ENCODE measurements at places on chromosomes 3 and 15.

DNA sequence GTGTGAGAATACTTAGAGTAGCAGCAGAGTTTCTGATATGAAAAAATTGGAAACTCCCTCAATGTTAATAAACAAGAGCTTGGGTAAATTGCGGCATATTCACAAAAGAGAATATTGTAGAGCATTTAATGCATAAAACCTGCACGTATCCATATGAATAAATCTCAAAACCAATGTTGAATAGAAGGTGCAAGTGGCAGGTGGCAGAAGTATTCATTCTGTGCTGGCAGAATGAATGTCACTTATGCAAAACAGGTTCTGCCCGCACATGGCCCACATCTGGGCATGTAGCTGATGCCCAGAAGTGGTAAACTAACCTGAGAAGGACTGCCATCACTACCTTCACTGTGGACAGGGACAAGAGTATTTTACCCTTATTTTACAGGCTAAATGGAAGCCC is 14.1 kb upstream of the PRSS50 start:
- no peak for DNase-seq

DNA sequence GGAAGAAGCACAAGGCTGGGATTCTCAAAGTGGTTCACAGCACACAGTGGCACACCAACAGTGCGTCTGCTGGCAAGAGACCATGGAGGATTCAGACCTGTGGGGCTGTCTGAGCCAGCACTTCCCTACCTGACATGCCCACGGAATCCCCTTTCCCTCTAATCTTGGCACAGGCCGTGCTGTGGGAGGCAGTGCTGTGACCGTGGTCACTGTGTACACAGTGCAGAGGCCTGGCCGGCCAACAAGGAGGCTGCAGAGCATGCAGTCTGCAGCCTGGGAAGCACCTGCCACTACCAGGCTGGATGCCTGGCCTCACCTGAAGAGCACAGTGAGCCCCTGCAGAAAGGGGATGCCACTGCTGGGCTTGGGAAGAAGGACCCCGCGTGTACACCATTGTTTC is 301.0 kb upstream of the LYSMD4 start:
- DNase-seq: no peak

DNA sequence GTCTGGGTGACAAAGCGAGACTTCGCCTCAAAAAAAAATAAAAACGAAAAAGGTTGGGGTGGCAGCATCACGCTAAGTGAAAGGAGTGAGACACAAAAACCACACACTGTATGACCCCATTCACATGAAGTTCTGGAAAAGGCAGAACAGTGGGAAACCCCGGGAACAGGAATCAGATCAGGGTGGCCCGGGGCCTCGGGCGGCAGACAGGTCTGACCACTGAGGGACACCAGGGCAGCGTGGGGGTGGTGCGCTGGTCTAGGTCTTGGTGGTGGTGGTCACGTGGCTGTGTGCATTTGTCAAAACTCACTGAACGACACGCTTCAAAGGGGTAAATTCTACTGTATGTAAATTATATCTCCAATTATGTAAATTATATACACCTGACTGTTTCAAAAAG is 79.7 kb upstream of the PRR20G start:
- no peak for DNase-seq

DNA sequence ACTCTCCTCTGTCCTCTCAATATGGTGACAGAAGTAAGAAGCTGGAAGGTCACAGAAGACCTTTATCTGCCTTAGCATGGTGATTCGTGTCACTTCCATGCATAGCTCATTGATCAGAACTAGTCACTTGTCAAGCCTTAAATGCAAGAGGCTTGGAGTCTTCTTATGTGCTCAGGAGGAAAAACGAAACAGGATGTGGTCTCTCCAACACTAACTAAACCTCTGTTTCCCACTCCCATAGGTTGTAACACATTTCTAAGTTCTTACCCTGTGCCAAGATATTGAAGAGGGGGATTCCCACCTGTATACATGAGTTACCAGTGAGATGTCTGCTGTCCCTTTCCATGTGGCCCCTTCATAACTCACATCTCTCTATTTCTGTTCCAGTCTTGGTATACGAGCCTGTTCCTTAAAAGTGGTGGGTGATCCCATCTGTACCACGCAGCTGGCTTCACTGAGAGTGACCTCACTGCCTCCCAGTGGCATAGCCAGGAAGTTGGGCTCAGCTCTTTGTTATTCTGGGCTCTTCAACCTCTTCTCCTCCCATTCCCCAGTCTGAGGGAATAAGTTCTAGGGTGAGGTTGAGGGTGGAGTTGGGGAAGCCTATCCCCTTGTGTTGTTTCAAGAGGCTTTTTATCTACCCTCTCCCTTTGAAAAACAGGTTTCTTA is 203.2 kb upstream of the PPP2R3A start:
- no peak for DNase-seq

- no peak for DNase-seq
Measured at GRCh38 chr3:95134693-95135413, 1072.0 kb downstream of the NSUN3 start.

DNA sequence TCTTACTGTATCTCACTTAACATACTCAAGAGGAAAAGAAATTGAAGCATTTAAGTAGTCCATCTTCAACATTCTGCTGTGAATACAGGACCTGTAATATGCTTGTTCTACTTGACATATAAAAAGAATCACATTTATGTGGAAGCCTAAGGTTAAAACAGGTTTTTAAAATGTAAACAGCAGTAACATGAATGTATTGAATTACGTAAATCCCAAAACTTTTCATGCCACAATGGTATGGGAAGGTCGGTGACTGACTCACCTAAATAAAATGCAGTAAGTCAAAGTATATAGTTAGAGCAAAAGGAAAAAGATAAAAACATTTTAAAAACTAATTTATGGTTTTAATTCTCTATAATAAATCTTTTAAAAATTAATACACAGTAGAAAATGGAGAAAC is 115.7 kb upstream of the TJP1 start:
- no peak for DNase-seq

Data from activated T-cell treated with anti-CD3 and anti-CD28 coated beads for 1 hour (primary cell).